ENCODE measurements at places on chromosomes 11 and 22.

GRCh38 chr11:117761993-117762392, 35.0 kb downstream of the DSCAML1 start:
- DNase-seq, result no peak

GRCh38 chr11:47007579-47007978, 71.0 kb downstream of the CSTPP1 start:
- DNase-seq, result no peak

DNA sequence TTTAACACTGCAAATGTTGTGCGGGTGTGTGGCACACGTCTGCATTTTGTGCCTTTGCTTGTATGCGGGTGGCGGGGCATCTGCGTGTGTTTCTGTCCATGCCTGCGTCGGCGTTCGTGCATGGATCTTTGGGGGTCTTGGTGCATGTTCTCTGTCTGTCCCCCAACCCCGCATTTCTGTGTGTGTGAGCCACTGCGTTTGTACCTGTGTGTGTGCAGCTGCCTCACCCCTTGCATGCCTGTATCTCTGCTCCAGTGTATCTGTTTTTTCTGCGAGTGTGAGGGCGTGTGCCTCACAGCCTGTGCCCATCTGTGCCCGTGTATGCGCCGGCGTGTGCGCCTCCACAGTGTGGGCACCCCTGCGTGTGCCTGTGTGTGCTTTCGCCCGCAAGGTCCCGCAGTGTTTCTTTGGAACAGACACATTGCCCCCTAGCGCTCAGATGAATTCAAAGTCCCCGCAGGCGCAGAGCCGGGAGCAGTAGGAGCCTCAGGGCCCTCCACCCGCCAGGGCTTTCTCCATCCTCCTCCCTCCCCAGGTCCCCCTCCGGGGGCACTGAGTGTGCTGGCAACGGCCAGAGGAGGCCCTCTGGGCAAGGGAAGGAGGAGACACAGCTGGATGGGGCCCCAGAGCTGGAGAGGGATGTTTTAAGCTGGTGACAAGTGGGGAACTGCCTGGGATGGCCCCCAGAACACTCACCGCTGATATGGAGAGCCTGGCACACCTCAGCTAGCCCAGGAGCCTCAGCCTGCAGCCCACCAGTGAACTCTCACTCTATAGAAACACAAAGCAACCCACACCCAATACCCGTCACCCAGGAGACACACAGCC, 3.1 kb upstream of the MN1 start:
- DNase-seq, result peak; percentile 47

GRCh38 chr11:86069408-86070101, 671 bp upstream of the PICALM start:
- DNase-seq, result peak; percentile 22

DNA sequence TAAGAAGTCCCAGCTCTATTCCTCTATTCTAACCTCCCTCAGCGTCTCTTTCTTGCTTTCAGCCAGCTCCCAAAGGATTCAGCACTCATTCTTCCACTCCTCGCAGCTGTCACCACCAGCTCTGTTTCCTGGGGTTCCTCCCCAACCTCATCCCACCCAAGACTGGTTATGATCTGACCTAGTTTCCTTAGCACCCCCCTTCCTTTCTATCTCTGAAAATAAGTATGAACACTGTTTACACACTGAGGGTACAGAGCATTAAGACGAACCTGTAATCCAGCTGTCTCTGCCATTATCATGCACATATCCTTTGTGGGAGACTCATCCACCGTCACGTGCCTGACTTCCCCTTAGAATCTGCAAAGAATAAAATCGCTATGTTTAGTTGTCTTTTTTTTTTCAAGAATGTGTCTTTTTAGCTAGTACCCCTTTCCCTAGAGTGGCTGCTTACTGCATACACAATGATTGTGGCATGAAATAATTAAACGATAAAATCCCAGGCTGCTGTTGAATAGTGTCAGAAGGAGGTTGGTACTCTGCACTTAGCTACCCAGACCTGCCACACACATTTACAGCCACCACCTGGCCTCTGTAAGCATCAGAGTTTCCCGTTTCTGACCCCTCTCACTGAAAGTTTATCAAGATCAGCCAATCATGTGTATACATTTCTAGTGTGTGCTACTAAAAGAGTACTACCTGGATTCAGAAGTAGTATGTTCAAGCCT, 26.9 kb upstream of the CSTF3 start:
- no peak for DNase-seq

DNA sequence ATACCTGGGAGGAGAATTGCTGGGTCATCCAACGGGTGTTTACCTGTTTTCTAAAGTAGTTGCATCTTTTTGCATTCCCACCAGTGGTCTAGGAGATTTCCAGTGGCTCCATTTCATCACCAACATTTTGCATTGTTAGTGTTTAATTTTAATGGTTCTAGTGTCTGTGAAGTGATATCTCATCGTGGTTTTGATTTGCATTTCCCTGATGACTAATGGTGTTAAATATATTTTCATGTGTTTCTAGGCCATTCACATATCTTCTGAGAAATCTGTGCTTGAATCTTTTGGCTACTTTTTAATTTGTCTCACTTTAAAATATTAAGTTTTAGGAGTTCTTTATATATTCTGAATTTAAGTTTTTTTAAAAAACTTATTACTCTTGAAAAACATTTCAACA, 439.6 kb downstream of the TMEM135 start:
- DNase-seq, result no peak

- DNase-seq, result no peak
Observed at GRCh38 chr11:10376061-10376460, 71.2 kb downstream of the ADM start.

DNA sequence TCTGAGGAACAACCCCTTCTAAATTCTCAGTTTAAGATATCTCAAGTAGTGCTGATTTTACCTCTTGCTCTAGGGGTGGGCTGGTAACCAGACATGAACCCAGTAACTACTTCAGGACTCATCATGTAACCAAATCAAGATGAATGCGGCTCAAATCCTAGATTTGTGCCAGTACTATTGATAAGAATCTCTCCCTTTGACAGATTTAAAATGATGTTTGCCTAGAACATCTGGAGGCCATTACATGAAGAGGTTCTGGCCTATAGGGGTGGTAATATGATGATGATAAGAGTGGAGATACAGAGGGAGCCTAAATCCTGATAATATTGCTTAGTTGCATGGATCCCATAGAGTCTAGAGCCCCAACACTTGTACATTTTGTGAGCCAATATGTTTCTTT, 672.6 kb upstream of the ANO5 start:
- DNase-seq, result no peak

GRCh38 chr11:80443177-80443576, 1002.3 kb upstream of the TENM4 start:
- DNase-seq, result no peak

DNA sequence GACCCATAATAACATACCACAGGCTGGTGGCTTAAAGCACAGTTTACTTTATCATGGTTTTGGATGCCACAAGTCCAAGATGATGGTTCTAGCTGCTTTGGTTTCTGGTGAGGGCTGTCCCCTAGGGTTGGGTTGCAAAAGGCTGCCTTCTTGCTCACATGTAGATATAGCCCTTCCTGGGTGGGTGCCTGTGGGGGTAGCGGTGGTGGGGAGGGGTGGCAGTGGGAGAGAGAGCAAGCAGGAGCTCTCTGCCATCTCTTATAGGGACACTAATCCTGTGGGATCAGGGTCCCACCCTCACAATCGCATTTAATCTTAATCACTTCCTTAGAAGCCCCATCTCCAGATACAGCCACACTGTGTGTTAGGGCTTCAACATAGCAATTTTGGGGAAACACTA, 245.0 kb downstream of the TBC1D22A start:
- DNase-seq, result no peak

GRCh38 chr11:8527939-8528338, 66.1 kb downstream of the STK33 start:
- no peak for DNase-seq

DNA sequence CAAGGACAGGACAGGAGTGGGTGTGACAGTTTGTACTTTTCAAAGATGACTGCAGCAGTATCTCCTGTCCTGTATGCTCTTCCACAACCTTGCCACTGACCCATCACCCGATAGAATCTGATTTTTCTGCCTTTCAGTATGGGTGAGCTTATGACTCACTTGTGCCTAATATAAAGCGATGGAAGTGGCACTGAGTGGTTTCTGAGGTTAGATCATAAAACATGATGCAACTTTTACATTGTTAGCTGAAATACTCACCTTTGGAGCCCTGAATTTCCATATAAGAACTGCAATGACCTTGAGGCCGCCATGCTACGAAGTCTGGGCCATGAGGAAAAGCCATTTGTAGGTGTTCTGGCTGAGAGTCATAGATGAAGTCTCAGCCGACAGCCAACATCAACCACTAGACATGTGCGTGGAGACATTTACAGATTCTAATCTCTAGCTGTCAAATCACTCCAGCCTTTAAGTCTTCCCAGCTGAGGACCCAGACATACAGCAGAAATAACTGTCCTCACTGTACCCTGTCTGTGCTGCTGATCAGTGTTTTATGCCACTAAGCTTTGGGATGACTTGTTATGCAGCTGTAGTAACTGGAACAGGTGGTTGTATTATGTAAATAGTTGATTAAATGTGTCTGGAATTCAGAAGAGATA, 105.9 kb upstream of the ARHGAP20 start:
- DNase-seq, result no peak

DNA sequence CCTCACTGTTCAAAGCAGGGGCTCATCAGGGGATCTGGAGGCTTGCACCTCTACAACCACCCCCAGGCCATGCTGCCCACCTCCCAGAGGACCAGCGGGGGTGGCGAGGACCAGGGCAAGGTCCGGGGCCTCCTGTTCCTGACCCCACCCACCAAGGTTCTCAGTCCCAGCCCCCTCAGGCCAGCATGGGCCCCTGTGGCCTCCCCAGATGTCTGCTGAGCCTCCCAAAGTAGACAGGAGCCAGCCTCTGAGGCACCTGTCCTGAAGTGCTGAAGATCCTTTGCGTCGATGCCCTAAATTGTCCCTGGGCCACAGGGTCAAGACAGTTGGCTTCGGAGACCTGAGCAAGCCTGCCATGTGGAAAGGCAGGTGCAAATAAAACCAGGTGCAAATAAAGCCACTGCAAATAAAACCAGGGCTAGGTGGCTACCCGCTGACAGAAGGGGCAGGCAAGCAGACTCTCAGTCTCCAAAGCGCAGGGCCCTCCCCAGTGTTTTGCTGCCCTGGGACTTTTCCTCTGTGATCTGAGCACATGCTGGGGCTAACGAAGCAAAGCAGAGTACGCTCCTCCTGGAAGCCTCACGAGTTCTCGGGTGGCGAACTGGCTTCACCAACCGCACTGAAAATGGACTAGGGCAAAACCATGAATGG, 22.4 kb upstream of the ARFGAP3 start:
- no peak for DNase-seq

DNA sequence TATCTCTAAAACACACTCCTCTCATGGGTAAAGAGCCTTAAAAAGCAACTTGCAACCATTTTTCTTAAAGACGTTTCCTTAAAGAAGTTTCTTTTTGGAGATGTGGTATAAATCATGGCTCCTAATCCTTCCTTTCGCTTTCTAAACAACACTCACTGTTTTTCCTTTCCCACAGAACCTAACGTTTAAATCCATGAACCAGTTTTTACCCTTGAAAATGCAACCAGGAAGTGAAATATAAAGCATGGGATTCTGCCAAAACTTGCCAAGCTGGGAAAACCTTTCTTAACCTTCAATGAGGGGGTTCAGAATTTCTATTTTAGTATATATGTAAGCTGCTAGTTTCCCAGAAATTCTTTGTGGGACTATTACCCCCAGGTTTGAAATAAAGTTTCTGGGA, 8.6 kb downstream of the PLEKHA7 start:
- DNase-seq, result no peak

DNA sequence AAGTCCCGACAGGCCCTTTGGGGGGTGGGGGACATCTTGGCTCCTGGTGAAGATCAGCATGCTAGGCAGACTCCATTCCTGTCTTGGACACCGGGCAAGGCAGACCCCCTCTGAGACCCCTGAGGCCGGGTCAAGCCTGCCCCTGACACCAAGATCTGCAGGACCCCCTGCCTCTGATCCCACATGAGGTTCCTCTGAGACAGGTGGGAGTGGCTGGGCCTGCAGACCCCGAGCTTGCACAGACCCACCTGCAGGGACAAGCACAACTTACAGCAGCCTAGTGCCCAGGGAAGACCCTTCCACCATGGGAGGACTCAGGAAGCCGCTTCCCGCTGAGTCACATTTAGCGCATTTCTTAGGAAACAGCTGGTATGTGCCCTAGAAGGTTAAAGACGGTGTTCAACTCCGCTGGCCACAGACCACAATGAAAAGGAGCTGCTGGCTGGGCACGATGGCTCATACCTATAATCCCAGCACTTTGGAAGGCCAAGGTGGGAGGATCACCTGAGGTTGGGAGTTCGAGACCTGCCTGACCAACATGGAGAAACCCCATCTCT, 15.5 kb downstream of the ARVCF start:
- no peak for DNase-seq

- DNase-seq, result no peak
Observed at GRCh38 chr11:69440876-69441275, 40.6 kb upstream of the LINC01488 start.

DNA sequence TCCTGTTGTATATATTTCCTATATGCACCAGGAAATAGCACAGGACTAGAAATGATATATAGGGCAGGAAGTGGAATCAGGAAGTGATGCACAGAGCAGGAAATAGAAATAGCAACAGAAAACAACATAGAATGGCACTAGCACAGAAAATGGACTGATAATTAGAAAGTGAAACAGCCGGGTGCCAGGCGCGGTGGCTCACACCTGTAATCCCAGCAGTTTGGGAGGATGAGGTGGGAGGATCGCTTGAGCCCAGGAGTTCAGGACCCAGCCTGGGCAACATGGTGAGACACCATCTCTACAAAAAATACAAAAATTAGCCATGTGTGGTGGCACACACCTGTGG, 10.0 kb upstream of the RELT start:
- DNase-seq, result peak; percentile 49

DNA sequence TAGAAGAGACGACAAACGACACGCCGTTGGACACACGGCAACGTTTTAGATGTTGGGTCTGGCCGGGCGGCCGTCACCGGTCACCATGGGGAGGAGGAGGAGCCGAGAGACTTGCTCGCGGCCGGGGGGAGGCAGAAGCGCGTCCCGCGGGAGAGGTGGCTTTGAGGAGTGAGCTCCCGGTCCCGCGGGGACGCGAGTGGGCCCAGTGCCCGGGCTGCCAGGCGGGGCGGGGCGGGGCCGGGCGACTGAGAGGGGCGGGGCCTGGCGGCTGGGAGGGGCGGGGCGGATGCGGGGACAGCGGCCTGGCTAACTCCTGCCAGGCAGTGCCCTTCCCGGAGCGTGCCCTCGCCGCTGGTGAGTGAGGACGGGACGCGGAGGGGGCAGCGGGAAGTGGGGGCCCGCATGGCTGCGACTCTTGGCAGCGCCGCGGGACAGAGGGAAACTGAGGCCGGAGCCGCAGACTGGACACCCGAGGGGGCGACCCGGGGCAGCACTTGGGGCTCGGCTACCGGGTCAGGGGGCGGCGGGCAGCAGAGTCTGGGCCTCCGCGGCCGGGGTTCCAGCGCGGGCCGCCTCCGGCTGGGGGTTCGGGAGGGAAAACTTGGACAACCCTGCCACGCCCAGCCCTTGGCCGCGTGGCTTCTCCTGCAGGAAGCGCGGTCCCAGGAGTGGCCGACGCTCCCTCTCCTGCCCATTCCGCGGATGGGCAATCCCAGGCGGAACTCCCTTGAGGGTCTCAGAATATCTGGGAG, at the start of gene TSPO:
Gene TSPO, plus strand, starts transcription at position 309 of the 752 bp plus-strand sequence. CDS start 7,680 bp downstream, outside the sequence.
- peak; percentile 59 for DNase-seq

Data from CD4-positive, alpha-beta T cell treated with Interleukin-2 at 100 ng/mL for 4 hours (primary cell).